NCI-H748 treated with DMSO at 0.1 percent for 48 hours (cell line): ENCODE measurements at places on chromosomes 7 and 10.

DNA sequence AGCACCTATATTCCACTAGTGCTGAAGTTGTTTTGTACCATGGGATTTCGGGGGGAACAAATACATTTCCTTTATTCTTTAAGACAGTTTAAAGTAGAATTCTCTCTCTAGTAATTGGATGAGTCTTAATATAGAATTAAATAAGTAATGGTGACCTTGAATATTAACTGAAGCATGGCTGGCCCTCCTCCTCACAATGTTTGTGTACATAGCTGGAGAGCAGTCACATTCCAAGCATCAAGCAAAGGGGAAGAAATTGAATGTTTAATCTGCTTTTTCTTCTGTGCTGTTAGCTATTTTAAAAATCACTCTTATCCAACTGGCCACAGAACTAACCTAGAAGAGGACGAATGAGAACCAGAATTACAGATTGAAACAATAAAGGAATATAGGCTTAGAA, 906.9 kb downstream of the CCSER2 start:
- no peak for DNase-seq

- DNase-seq: no peak
These were observed 5.8 kb upstream of the PDCD4 start for GRCh38 chr10:110865809-110866482.

DNA sequence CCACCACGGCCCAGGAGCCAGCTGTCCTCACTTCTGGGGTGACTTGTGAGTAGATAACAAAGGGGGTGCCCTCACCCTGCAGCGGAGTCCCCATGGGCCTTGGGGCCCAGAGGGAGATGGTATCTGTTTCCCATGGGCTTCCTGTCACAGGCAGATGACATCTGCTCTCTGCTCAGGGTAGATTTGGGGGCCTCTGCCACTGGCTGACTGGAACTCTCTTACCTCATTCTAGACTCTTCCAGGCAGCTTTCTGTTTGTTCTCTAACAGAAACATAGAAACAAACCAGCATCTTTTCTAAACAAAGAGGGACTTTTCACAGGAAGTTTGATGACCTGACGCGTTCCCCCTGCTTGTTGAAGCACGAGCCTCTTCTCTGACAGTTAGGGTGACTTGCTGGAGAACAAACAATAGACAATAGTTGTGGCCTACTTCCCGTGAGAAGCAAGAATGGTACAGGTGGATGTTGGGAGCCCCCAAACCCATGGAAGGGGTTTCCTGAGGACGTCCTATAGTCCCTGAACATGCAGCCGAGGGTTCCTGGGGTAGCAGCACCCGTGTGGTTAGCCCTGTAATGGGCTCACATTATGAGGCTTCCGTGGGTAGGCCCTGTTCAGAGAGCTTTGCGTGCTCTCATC, 61.6 kb downstream of the GRK5 start:
- no peak for DNase-seq

DNA sequence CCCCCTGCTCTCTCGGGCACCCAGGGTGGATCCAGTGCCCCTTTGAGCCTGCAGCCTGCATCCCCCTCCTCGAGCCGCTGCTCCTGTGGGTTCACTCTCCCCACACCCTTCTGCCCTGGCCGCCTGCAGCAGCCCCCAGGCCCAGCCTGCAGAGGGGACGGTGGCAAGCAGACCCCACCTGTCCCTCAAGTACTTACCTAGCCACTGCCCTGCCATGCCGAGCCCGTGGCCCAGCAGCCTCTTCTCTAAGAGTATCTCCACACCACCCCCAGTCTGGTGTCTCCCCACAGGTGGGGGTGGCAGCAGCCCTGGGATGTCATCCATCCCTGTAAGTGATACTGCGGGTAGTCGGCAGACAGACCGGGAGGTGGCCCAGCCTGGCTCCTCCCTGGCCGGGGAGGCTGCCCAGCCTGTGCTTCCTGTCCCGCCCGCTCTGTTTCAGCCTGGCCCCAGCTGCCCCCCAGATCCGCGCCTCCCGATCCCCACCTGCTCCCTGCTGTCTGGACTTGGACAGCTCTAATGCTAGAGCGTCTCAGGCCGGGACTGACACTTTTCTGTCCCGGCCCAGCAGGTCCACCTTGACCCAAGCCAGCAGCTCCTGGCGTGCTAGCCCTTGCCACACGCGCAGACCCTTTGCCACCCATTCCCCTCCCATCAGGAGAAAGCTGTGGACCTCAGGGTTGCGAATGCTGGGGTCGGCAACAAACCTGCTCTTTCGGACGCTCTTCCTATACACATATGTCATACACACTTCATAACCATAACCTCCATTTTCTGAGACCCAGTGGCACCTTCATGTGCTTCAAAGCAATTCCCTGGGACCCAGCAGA, 25.0 kb downstream of the YKT6 start:
- DNase-seq: no peak

DNA sequence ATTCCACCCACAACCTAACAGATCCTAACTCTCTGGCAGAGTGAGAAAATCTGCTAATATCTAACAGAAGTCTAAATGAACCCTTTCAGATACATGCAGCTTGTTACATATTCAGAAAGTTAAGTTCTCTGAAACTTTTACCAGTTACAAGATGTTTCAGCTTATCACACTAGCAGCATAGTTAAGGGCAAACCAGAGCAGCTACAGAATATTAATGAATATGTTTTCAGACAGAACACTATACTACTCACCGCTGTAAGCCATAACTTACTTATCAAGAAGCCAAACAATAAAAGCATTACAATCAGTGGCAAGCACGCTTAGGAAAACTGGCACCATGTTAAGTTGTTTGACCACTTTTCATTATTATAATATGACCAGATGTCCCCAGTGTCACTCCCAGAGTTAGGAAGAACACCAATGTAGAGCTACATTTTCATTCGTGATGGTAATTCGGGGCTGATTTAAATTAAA, 2.7 kb downstream of the ITGB1 start:
- no peak for DNase-seq
